Central memory CD4-positive, alpha-beta T cell (primary cell): ENCODE measurements at places on chromosomes 6 and 20.

DNA sequence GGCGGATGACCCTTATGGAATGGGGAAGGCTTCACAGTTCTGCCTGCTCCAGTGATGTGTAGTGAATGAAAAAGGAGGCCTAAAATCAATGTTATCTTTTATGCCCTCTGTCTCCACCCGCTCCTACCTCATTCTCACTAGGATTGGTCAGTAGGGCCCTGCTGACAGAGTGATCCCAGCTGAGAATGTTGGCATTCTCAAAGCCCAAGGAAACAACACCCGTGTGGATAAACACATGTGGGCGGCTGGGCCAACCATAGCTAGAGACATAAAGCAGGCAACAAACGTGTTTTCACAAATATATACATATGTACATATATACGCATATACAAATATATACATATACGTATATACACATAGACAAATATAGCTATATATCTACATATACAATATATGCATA lies 4.5 kb downstream of the RIPK1 start:
- no peak for DNase-seq

DNA sequence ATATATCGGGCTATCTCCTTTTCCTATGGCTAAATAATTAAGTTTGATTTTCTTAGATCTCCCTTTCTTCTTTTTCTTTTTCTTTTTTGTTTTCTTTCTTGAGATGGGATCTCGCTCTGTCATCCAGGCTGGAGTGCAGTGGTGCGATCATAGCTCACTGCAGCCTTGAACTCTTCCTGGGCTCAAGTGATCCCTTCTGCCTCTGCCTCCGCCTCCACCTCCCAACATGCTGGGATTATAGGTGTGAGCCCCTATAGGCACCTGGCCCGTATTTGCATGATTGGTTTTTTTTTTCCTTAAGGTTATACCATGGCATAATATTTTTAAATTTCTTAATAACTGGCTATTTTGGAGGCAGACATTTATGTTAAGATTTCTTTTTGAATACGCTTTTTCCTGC lies 106.3 kb downstream of the SCAF8 start:
- DNase-seq: no peak

- peak; percentile 48 for DNase-seq
Observed at GRCh38 chr6:30411515-30412207, 66.7 kb downstream of the RPP21 start.

DNA sequence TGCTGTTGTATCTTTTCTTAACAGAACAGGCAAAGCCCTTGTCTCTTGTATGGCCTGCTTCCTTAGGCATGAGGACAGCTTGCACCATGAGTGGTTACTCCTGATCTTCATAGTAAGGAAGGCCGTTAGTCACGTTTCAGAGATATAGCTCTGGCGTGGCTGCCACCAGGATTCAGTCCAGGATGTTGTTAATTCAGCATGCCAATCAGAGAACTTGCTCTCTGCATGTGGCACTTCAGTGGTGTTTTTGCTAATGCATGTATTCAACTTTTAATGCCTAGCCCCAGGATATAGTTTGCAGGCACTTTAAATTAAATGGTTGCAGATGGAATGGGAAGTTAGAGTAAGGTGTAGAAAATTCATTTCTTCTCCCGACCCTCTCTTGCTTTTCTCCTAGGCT lies 20.0 kb downstream of the ARFGEF2 start:
- DNase-seq: no peak

GRCh38 chr6:8750627-8751026 lies 315.3 kb upstream of the SLC35B3 start:
- no peak for DNase-seq

DNA sequence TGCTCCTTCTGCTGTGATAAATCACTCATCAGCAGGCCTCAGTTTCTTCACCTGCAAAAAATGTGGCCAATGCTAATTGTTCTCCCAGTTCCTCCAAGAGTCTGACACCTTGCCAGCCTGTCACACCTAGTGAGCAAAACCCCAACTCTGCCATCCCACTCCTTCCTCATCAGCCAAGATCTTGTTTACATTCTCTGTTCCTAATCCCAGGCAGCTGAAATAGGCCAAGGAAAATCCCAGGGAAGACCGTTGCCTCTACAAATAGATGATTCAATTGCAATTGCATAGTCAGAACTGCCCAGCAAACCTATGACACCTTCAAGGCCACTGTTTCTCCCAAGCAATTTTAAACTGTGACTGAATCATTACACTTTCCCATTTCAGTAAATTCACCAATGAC lies 78.7 kb downstream of the GMDS start:
- no peak for DNase-seq

DNA sequence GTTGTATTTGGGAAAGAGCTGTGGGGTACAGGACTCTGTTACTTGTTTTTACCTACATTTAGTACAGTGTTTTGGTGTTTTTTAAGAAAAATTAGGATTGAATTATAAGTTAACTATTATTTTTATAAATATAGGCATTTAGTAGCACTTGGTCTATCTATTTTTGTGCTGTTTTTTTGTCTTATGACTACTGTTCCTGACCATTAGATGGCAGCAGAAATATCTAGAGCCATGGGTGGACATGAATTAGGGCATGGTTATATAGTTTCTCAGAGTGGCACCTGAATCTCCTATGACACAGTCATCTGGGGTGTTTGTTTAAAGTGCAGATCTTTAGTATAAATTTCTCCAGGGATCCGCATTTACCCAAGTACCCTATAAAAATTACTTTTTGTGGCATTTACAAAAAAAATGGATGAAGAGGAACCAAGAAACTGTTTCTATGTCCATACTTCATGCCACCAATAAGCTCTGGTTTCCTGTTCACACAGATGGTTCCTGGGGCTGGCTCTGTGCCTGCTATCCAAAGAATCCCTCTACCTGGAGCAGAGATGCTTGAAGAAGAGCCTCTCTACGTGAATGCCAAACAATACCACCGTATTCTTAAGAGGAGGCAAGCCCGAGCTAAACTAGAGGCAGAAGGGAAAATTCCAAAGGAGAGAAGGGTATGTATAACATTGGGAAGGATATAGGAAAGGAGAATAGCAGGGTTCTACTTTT lies 19.8 kb downstream of the NFYA start:
- DNase-seq: no peak

- DNase-seq: no peak
Observed at GRCh38 chr20:37418591-37419109, 72.7 kb downstream of the SRC start.

DNA sequence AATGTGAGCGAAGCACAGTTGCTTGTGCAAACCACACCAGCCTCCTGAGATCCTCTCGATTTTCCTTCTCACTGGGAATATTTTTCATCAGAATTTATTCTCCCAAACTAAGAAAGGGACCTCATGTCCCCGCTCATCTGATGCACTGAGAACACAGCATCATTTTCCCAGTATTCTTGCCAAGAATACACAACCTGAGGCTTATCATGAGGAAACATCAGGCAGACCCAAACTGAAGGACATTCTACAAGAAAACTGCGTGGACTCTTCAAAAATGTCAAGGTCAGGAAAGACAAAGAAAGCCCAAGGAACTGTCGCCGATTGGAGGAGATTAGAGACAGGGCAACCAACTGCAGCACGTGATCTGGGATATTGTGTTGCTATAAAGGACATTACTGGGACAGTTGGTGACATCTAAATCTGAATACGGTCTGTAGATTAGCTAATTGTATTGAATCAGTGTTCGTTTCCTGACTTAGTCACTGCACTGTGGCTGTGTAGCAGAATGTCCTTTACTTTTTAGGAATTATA lies 72.3 kb downstream of the SNX5 start:
- no peak for DNase-seq

- no peak for DNase-seq
Observed at GRCh38 chr6:1834207-1834606, 224.5 kb downstream of the FOXC1 start.

GRCh38 chr6:10310826-10311225 lies 104.0 kb downstream of the TFAP2A start:
- no peak for DNase-seq

- no peak for DNase-seq
Observed at GRCh38 chr6:31690231-31691077, 9.6 kb upstream of the LY6G5C start.

- DNase-seq: no peak
Observed at GRCh38 chr6:84218091-84218490, 9.4 kb downstream of the CEP162 start.

- no peak for DNase-seq
Observed at GRCh38 chr6:12947151-12947871, 230.7 kb downstream of the PHACTR1 start.

GRCh38 chr20:59253325-59253724 lies 47.1 kb upstream of the EDN3 start:
- peak; percentile 70 for DNase-seq

GRCh38 chr6:27263886-27264285 lies 16.4 kb downstream of the PRSS16 start:
- no peak for DNase-seq

- no peak for DNase-seq
Observed at GRCh38 chr20:2798814-2799213, 1.6 kb downstream of the CPXM1 start.

GRCh38 chr6:73739096-73739495 lies 43.1 kb downstream of the CD109 start:
- peak; percentile 48 for DNase-seq

DNA sequence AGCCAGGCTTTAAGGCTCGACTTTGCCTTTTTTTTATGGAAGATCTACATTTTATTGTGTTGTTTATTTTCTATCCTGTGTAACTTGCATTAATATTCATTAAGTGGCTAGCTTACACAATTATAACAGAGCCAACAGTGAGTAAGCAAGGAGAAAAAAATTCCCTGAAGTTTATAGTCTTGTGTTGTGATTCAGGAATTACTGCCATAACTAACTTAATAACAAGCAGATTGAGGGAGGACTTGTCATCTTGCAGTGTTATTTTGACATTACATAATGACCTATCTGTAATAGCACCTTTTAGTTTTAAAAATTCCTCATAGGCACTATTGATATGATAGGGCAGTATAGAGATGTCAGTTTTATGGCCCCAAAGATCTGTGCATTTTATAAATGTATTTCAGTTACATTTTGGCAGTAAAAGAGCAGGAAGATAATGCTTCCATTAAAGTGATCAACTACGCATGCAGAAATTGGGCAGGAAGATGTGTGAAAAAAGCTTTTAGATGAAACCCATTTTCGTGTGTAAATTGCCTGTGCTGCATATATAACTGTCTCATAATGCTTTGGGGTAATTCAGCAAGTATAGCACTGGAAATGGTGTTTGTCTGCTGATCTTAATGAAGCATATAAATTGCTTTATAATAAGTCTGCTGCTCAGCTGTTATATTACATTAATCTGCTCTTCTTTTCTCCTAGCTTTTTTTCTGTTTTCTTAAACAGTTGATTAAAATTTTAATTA lies 123.0 kb downstream of the SMAP1 start:
- DNase-seq: no peak

GRCh38 chr20:23397961-23398360 lies 23.3 kb downstream of the NAPB start:
- no peak for DNase-seq

GRCh38 chr20:1280195-1281102 lies 14.4 kb downstream of the SNPH start:
- no peak for DNase-seq

- DNase-seq: no peak
Observed at GRCh38 chr6:156774863-156775405, 2.2 kb upstream of the ARID1B start.

GRCh38 chr20:35279533-35280174 lies 1.7 kb upstream of the MMP24OS start:
- no peak for DNase-seq

- no peak for DNase-seq
Observed at GRCh38 chr20:6566821-6567220, 200.7 kb upstream of the BMP2 start.

DNA sequence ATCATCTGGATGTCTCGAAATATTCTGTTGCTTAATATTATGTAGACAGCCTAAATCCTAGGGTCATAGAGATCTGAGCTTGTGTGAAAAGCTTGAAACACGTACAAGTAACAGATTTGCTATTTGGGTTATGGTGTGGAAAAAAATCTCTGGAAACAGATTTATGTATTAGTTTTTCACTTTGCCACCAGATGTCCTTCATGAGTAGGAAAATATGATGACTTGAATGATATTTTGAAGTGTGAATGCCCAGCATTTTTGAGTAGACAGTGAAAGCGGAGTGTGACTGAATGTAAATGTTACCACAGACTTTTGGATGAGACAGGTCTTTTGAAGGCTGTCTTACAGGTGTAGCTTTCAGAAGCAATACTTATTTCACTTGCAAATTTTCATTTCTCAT lies 4.2 kb upstream of the BMP6 start:
- DNase-seq: no peak

DNA sequence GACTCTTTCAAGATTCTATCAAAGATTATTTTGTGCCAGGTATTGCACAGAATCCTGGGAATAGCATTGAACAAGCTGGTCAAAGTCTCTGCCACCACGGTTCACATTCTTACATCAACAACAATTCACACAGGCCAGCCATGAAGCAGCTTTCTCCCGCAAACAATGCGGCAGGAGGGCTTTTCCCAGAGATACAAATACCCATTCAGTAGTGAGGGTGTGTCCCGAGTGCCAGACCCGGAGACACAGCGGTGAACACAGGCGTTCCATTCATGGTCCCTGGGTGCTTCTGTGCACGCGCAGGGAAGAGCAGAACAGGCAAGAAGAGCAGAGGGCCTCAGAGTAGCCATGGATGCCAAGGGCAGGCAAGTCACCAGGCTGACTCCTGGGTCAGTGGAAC lies 83.3 kb upstream of the PDE10A start:
- no peak for DNase-seq

DNA sequence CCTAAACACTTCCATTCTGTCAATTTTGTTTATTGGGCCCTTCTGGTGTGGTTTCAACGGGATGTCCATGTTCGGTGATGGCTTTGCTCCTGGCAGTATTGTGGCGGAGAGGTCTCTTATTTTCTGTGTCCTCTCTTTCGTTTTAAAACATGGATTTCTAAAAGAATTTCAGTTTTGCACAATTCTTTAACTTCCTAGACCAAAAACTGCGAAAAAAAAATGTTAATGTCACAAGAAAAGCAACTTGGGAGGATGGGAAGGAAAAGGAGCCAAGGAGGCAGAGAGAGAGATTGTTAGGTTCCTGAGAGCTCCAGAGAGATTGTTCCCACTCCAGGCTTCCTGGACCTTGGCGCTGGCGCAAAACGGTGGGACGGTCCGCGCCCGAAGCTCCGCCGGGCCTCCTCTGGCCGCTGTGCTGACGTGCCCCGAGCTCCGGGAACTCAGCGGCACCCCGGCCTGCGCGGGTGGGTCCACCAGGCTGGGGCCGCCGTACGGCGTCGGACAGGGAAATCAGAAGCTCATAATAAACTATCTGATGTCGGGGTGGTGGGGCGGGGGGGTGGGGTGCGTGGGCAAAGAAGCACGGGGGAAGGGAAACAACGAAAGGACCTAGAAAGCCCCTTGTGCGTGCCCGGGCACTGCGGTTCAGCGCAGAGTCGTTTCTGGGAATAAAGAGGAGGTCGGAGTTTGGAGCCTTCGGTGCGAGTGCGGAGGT lies 951 bp upstream of the OLIG3 start:
- DNase-seq: no peak
